ENCODE measurements at places on chromosomes 6 and 20. TPM values are rescaled to one million over a fixed set of nuclear protein-coding genes. Genes with fewer than 3 reads are reported as not detected.

GRCh38 chr20:50192364-50193198 lies 2.0 kb downstream of the CEBPB start:
- H3K4me3 ChIP-seq = peak overlapping the region; percentile 75
- H3K27me3 ChIP-seq = no peaks in the 10 kb centered on the region
- peaks cover 31% of the 10 kb centered on the region for H3K4me1 ChIP-seq
- peak; percentile 79 for DNase-seq

DNA sequence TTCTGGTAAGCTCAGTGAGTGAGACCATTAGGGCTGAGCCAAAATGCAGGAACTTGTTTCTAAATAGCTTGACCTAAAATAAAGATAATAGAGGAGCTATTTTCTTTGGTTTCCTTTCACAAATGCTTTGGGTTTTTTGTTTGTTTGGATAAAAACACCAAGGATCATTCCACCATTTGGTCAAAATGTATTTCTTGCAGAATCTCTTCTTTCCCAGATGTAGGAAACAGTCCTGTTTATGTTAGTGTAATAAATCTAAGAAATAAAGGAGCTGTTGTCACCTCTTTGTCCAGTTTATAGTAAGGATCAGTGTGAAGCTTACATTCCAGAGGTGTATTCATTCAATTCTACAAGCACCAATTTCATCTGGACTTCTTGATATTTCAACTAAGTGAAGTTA lies 297.8 kb downstream of the GJA1 start:
- no peak overlapping the region for H3K27ac ChIP-seq
- no peaks in the 10 kb centered on the region for H3K36me3 ChIP-seq
- H3K4me3 ChIP-seq = no peak overlapping the region
- no peaks in the 10 kb centered on the region for H3K4me1 ChIP-seq
- H3K27me3 ChIP-seq = no peaks in the 10 kb centered on the region

- H3K36me3 ChIP-seq = no peaks in the 10 kb centered on the region
- peak overlapping the region; percentile 70 for H3K27ac ChIP-seq
- peak overlapping the region; percentile 14 for H3K4me3 ChIP-seq
- peak; percentile 64 for DNase-seq
- H3K4me1 ChIP-seq = peaks cover 61% of the 10 kb centered on the region
Measured at GRCh38 chr6:34671801-34672656, 24.5 kb downstream of the ILRUN start.

GRCh38 chr20:60453388-60454246 lies 495.4 kb downstream of the CDH26 start:
- H3K27me3 ChIP-seq = peaks cover 2% of the 10 kb centered on the region
- H3K27ac ChIP-seq = no peak overlapping the region
- no peak overlapping the region for H3K4me3 ChIP-seq
- H3K36me3 ChIP-seq = no peaks in the 10 kb centered on the region
- no peaks in the 10 kb centered on the region for H3K4me1 ChIP-seq

DNA sequence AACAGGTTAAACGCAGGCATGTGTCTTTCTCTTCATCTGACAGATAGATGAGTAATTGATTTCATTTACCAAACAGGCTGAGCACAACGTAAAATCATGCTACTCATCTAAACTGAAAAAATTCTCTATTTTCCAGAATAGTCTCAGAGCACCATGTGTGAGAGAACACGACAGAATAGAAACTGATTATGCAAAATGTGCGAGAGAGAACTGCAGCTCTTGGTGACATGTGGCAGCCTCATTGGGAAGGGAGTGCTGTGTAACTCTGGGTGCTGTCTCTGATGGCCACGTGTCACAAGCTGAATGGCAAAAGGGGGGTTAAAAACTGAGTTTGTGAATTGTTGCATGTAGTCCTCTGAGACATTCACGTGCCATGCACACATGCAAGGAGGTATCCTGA lies 143.7 kb upstream of the ATXN1 start:
- no peaks in the 10 kb centered on the region for H3K4me1 ChIP-seq
- no peak for DNase-seq
- no peak overlapping the region for H3K4me3 ChIP-seq
- H3K27ac ChIP-seq = no peak overlapping the region
- H3K27me3 ChIP-seq = peaks cover 2% of the 10 kb centered on the region
- no peaks in the 10 kb centered on the region for H3K36me3 ChIP-seq

- no peaks in the 10 kb centered on the region for H3K4me1 ChIP-seq
- H3K36me3 ChIP-seq = no peaks in the 10 kb centered on the region
- no peak overlapping the region for H3K27ac ChIP-seq
- H3K27me3 ChIP-seq = no peaks in the 10 kb centered on the region
- no peak for DNase-seq
Measured at GRCh38 chr6:99940582-99940981, 53.4 kb downstream of the MCHR2 start.

DNA sequence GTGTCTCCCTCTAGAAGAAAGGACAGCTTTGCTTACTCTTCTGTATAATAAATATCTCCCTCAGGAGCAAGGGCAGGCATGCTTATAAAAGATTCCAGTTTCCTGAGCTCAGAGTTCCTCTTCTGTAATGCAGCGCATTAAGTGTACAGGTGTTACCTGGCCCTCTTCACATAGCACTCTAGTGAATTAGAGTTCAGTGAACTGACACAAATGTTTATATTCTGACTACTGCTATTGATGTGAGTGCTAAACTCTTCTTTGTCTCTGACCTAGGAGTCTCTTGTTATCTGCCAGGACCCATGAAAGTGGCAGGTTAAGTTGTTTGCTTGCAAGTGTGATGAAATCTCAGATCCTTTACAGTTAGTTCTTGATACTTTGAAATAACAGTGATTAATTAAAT lies 33.5 kb downstream of the CYB5R4 start:
- H3K4me1 ChIP-seq = no peaks in the 10 kb centered on the region
- H3K27me3 ChIP-seq = no peaks in the 10 kb centered on the region
- no peak overlapping the region for H3K4me3 ChIP-seq
- DNase-seq = no peak
- no peak overlapping the region for H3K27ac ChIP-seq

DNA sequence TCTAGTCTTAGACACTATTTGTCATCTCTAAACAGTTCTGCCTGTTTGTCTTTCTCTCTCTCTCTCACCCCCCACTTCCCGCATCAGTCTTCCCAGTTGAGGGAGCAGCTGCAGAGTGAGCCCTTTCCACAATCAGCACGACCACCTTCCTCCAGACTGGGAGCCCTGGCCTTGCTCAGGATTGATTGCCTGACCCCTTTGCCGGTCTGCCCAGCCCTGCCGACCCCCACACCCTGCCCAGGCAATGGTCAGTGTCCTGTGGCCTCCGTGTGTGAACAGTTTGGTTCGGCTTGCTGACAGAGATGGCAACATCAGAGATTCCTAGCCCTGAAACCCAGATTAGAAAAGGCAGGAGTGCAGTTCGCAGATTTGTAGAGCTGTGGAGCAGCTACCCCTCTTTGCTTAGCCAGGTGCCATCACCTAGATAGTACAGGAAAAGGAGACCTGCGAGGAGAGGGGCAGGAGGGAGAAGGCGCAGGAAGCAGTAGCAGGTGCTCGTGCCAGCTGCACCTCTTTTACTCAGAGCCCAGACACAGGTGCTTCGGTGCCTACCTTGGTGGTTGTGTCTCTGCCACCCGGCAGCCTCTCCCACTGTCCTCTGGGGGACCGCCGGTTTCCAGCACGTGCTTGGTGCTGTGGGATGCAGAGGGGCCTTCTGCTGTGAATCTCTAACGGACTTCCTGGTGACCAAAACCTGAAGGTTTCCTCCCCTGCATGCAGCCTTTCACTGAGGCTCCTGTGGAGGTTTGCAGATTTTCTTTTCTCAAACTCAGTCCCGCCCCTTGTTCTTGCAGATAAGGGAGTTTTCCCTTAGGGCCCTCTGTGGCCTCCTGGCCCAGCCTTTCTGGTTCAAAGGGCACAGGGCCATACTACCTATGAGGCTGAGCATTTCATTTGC lies 92.4 kb downstream of the SCML4 start:
- peak overlapping the region; percentile 84 for H3K4me3 ChIP-seq
- H3K36me3 ChIP-seq = peaks cover 17% of the 10 kb centered on the region
- DNase-seq = peak; percentile 61
- no peaks in the 10 kb centered on the region for H3K27me3 ChIP-seq
- peaks cover 81% of the 10 kb centered on the region for H3K4me1 ChIP-seq
- H3K27ac ChIP-seq = peak overlapping the region; percentile 59

- H3K4me3 ChIP-seq = no peak overlapping the region
- H3K27ac ChIP-seq = no peak overlapping the region
- no peak for DNase-seq
- no peaks in the 10 kb centered on the region for H3K4me1 ChIP-seq
Measured at GRCh38 chr20:51042657-51043247, 19.8 kb upstream of the KCNG1 start.

- H3K4me1 ChIP-seq = no peaks in the 10 kb centered on the region
- no peak for DNase-seq
- no peaks in the 10 kb centered on the region for H3K27me3 ChIP-seq
- H3K4me3 ChIP-seq = no peak overlapping the region
- no peaks in the 10 kb centered on the region for H3K36me3 ChIP-seq
Measured at GRCh38 chr6:170208182-170208601, 82.7 kb downstream of the DLL1 start.

- no peak for DNase-seq
- no peaks in the 10 kb centered on the region for H3K4me1 ChIP-seq
- H3K36me3 ChIP-seq = no peaks in the 10 kb centered on the region
- H3K4me3 ChIP-seq = no peak overlapping the region
Measured at GRCh38 chr20:11193241-11193640, 519.4 kb upstream of the JAG1 start.

- H3K27ac ChIP-seq = no peak overlapping the region
- no peaks in the 10 kb centered on the region for H3K36me3 ChIP-seq
- H3K27me3 ChIP-seq = no peaks in the 10 kb centered on the region
- no peak for DNase-seq
- H3K4me3 ChIP-seq = no peak overlapping the region
Measured at GRCh38 chr6:121759370-121759769, 323.9 kb downstream of the GJA1 start.

- no peak for DNase-seq
- no peak overlapping the region for H3K27ac ChIP-seq
- H3K4me1 ChIP-seq = peaks cover 73% of the 10 kb centered on the region
- H3K36me3 ChIP-seq = peaks cover 2% of the 10 kb centered on the region
- no peak overlapping the region for H3K4me3 ChIP-seq
Measured at GRCh38 chr6:157985378-157986155, 3.9 kb downstream of the SYNJ2 start.

The CDKAL1 gene
- total RNA-seq = 21.3 TPM

The DNAH8 gene
- total RNA-seq = 0.03 TPM

The SLC17A2 gene
- not detected for total RNA-seq

The LZTS3 gene
- total RNA-seq = 22.4 TPM

The PLN gene
- not detected for total RNA-seq

The TREM2 gene
- total RNA-seq = not detected

Measured in CD4-positive, alpha-beta T cell (primary cell).